NCI-H146 (cell line): ENCODE measurements at places on chromosomes 5 and 9.

GRCh38 chr5:11683666-11684065 is 220.6 kb downstream of the CTNND2 start:
- no peak for DNase-seq

DNA sequence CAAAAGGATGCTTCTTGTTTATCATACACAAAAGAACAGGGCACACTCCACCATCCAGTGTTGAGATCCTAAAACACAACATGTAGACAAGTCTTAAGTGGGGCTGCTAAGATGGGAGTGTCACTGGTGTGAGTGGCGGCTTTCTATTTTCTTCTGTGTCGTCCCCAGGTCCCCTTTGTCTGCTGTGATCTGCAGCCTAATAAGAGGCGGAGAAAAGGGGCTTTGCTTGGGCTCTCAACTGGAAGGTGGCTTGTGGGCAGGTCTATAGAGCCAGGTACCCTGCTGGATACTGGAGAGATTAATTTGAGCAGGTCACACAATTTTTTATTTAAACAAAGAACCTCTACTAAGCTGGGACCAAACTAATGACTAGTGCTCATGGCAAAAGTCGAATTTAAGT is 126.1 kb upstream of the SAP30L start:
- DNase-seq = no peak

GRCh38 chr5:32283539-32284377 is 29.0 kb downstream of the MTMR12 start:
- DNase-seq = no peak

DNA sequence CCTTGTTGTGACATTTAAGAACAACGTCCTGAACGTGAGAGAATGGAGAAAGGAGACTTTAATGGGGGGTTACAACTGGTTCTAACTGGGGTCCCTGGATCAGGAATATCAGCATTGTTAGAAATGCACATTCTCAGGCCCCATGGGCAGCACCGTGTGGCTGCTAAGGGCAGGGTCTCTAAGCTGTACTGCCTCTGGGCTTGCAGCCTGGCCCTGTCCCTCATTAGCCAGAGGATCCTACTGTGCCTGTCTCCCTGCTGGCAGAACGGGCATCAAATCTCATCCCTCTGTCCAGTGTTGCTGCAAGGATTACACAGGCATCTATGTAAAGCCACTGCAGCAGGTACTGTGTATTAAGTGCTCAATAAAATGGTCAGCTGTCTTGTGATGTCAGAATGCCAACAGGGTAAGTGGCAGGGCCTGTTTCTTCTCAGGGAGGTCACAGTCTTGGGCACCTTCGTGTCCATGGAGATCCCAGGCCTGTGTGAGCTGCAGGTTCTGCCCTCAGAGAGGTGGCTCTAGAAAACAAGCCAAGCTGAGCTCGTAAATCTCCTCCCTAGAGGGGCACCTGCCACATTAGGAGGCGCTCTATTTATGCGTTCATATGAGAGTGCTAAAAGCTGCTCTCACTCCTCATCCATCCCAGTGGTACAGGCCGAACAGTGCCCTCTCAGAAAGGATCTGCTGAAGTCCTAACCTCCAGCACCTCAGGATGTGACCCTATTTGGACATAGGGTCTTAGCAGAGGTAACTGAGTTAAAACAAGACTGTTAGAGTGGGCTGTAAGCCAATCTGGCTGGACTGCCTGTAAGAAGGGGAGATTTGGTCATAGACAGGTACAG is 210.5 kb downstream of the GADD45G start:
- DNase-seq = no peak

DNA sequence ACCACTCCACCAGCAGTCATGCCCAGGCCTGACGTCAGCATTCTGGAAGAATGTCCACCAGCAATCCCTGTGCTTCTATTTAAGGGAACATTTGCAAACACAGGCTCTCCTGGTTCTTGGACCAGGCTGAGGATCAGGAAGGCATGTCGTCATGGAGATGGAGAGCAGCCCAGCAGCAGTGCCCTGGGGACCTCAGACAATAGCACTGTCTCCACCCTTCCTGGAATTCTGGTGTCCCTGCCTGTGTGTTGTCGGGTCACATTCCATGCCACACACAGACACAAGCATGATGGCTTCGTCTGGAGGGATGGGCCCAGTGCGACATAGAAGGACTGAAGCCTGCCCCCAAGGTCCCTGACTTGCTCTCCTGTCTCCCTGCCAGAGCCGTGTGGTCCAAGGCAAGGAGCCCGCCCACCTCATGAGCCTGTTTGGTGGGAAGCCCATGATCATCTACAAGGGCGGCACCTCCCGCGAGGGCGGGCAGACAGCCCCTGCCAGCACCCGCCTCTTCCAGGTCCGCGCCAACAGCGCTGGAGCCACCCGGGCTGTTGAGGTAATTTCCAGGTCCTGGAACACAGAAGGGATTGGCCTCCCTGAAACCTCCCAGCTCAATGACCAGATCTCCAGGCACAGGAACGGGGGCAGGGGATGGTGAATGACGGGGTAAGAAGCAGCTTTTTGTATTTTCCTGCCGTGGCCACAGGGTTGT is 43.8 kb downstream of the STOM start:
- no peak for DNase-seq

GRCh38 chr5:5780253-5780652 is 357.8 kb downstream of the ICE1 start:
- DNase-seq = no peak

DNA sequence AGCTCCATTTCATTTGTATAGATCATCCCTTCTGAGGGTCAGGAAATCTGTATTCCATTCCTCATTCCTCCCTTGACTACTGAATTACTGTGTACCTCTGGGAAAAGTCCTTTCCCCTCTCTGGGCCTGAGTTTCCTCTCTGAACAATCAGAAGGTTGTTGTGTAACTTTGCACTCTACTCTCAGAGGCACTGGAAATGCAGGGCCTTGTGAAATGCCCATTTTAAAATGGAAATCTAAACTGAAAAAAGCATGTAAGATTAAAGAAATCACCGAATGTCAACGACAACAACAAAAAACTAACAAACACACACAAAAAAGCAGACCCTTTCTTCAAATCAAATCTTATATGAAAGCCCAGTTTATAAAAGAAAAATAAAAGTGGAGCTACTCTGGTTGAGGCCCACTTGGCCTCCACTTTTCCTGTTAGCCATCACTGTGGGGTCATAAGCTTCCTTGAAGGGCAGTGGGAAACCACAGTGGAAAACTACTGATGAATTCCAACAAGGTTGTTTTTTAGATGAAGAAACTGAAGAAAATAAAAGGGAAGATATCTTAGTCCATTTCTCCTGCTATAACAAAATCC is 21.6 kb upstream of the GRPEL2 start:
- DNase-seq = no peak

DNA sequence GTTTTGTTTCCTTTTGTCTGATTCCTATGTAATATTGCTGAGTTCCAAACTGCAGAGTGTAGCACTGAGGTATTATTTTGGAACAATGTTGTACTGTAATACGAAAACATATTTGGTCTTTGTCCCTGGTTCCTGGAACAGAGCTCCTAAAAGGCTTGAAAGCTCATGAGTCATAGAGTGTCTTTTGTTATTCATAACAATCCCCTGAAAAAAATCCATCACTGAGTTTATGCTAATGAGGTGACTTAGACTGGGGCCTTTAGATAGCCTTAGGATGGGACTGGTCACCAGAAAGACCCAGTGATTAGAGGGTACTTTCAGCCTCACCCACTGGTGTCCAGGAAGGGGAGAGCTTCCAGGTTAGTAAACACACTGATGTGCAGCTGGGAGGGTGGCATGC is 132.7 kb upstream of the POU5F2 start:
- DNase-seq = peak; percentile 38

- DNase-seq = no peak
Observed at GRCh38 chr9:5582835-5583195, 46.1 kb upstream of the RIC1 start.
